ENCODE measurements at places on chromosomes 16 and 17.

- DNase-seq = no peak
Measured at GRCh38 chr16:2162676-2163118, 7.1 kb downstream of the TRAF7 start.

GRCh38 chr17:72416054-72416675 lies 295.3 kb downstream of the SOX9 start:
- DNase-seq = no peak

GRCh38 chr17:62937606-62938005 lies 28.4 kb upstream of the TANC2 start:
- DNase-seq = no peak

DNA sequence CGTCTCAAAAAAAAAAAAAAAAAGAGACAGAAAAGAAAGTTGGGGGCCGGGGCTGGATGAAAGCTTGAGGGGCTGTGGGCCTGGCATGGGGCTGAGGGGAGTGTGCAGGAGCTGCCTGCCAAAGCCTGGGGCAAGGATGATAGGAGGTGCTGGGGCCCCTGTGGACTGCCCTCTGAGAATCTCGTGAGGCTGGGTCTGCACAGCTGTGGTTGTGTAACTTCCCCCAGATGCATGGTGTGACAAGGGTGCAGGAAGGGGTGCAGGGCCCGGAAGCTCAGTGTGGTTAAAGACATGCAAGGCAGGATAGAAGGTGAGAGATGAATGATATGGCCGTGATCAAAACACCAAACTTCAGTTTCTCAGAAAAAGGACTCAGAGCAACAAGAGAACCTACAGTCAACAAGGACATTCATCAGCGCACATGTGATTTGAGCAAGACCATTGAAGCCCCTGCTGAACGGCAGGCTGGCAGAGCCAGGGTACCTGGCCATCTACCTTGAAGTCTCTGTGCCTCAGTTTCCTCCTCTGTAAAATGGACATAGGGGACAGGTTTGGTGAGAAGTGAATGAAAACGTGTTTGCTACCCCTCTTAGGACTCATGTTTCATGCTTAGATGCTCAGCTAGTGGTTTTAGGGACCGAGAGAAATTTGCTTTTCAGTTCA lies 9.6 kb downstream of the IL32 start:
- DNase-seq = peak; percentile 81

- DNase-seq = no peak
Measured at GRCh38 chr17:82055023-82055964, 3.6 kb downstream of the GPS1 start.

GRCh38 chr16:68496689-68497088 lies 42.4 kb upstream of the ZFP90 start:
- DNase-seq = no peak

- no peak for DNase-seq
Measured at GRCh38 chr16:74766729-74767128, 7.9 kb downstream of the FA2H start.

GRCh38 chr17:39178536-39178935 lies 12.6 kb upstream of the ARL5C start:
- DNase-seq = no peak

DNA sequence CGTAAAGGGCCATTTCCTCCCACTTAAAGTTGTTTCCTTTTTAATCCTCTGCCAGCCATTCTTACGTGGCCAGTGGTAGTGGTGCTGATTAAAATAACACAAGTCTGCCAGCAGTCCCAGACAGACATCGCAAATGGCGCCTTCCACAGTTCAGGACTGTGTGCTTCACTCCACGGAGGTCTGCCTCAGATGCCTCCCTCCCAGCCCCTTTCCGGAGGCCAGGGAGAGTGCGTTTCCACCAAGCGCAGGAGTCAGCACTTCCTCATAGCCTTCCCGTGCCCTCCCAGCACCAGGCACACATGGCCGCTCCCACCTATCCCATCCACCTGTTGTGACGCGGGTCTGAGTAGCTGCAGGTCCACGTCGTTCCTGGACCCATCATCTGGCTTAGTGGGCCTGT lies 205.6 kb downstream of the RPTOR start:
- DNase-seq = no peak

- DNase-seq = no peak
Measured at GRCh38 chr16:20395946-20396345, 8.6 kb downstream of the PDILT start.

DNA sequence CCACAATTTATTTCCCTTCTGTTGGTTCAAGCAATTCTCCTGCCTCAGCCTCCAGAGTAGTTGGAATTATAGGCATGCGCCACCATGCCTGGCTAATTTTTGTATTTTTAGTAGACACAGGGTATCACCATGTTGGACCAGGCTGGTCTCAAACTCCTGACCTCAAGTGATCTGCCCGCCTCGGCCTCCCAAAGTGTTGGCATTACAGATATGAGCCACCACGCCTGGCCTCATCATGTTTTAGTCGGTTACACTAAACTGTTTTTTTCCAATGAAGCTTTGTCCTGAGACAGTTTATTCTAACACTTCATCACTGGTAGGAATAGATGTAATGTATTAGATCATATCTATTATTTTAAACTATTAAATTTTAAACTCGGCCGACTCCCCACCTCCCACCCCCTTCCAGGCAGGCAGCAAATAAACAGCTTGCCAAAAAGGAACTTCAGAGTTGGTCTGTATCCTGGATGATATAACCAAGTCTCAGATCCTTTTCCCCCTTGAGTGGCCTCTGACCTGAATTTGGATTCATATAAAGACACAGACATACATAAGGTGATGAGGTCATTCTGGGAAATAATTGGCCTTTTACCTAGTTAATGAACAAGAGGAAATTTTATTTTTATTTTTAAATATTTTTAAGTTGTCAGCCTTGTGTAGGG lies 18.4 kb upstream of the CORO6 start:
- DNase-seq = no peak

DNA sequence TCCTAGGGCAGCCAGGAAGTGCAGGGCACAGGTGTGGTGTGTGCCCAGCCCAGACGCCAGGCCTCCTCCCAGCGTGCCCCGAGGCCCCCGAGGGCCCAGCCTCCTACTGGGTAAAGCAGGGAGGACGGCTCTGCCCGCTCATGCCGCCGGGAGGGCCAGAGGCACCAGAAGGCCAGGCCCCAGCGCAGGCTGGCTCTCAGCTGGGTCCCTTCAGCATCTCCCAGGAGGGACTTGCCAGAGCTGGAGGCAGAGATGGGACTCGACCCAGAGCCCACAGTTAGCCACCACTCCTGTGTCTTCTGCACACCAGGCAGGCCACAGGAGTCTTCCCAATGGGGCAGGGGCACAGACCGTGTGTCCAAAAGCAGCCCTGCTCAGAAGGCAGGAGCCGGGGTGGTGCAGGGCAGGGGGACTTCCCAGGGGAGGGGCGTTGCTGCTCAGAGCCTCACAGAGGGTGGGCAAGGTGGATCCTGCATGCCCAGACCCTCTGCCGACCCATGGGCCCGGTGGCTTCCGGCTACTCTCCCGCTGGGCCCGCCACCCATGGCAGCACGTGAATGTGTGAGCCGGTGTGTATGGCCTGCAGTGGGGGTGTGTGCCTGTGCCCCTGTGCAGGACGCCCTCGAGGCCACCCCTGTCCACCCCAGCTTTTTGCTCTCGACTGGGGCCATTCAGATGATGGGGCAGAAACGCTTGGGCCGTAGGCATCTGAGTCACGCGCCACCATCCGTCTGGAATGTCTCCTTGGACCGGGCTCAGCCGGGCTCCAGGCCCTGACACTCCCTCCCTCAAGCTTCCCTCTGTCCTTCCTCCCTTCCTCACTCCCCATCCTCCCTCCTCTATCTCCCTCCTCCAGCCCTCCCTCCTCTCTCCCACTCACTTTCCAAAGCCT lies 5.7 kb upstream of the ZNF469 start:
- no peak for DNase-seq

- no peak for DNase-seq
Measured at GRCh38 chr16:89189358-89190025, 10.8 kb downstream of the SLC22A31 start.

- DNase-seq = peak; percentile 58
Measured at GRCh38 chr17:82892899-82893565, 53.2 kb upstream of the ZNF750 start.

GRCh38 chr17:72476575-72476986 lies 355.8 kb downstream of the SOX9 start:
- DNase-seq = no peak

- no peak for DNase-seq
Measured at GRCh38 chr17:40348562-40349476, 15.7 kb downstream of the GJD3 start.

- DNase-seq = no peak
Measured at GRCh38 chr16:68284847-68285246, 20.5 kb downstream of the SLC7A6 start.

DNA sequence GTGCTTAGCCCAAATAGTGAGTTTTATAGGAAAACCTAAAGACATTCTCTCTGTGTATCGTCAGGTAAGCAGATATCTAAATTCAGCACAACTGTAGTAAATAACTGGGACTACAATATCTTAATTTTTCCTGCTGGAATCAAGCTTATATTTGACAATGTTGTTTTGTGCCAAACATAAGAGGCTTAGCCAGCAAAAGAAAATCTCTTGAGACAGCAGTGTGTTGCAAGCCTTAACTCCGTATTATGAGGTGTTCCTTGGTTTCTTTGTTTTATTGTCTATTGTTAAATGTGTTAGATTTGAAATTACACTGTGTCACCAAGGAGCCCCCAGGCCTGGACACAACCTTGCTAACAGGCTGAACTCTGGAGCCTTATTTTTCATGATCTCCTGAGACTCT lies 1570.6 kb upstream of the GOT2 start:
- no peak for DNase-seq

DNA sequence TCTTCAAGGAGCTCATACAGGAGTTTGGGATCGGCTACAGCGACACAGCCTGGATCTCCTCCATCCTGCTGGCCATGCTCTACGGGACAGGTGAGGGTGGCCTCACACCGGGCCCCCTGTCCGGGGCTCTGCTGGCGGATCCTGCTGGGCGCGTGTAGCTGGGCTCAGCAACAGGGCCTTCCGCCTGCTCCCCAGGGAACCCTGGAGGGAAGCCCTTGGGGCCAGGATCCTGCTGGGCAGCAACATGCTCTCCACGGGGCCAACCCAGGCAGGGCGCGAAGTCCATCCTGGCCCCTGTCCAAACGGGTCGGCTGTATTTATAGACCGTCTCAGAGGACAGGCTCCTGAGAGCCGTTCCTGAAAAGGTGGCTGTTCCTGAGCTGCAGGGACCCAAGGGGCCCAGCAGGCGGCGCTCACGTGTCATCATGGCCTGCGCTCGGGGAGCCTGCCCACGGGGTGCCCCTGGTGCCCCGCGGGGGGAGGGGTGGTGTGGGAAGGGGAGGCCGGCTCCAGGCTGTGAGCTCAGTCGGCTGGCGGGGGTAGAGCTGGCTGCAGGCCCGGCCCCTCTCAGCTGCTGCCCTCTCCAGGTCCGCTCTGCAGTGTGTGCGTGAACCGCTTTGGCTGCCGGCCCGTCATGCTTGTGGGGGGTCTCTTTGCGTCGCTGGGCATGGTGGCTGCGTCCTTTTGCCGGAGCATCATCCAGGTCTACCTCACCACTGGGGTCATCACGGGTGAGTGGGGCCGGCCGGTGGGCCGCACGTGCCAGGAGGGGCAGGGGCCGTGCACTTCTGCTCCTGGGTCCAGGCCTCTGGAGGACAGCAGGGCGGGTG lies 7.5 kb downstream of the SLC16A3 start:
- peak; percentile 73 for DNase-seq

GRCh38 chr17:39887078-39887477 lies 19.1 kb downstream of the ZPBP2 start:
- no peak for DNase-seq

DNA sequence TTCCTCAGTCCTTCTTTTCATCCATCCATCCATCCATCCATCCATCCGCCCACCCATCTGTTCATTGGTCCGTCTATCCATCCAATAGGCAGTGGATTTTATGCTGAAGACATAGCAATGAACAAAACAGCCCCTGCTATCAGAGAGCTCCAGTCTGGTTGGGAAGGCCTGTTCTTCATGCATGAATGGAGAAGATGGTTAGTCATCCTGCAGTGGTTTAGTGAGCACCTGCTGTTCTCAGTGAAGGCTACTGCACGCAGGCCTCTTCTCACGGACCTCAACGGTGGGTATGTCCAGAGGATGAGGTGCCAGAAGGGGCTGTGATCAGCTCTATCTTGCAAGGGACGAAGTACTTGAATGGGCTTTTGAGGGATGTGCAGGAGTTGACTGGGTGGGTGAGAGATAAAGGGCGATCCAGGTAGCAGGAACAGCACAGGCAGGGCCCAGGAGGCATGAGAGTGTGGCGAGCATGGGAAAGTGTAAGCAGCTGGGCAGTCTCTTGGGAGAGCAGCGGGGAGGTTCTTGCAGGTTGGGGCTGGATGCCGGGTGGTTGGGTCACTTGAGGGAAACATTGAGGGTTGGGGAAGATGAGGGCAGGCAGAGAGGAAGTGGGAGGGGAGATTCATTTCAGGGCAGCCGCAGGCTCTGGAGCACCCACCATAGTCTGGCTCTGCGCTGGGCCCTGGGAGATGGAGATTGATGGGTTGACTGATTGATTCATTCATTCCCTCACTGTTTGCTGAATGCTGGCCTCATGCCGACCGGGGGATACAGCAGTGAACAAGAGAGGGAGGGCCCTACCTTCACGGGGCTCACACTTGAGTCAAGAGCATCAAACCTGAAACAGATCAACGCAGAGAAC lies 115.0 kb upstream of the CIBAR2 start:
- no peak for DNase-seq
